ENCODE measurements at places on chromosomes 13 and 19. TPM values are rescaled to one million over a fixed set of nuclear protein-coding genes. Genes with fewer than 3 reads are reported as not detected.

GRCh38 chr13:43003010-43003409, 11.0 kb upstream of the EPSTI1 start:
- no peak overlapping the region for H3K4me3 ChIP-seq
- no peak for DNase-seq
- H3K27me3 ChIP-seq, result no peaks in the 10 kb centered on the region
- H3K4me1 ChIP-seq, result peaks cover 52% of the 10 kb centered on the region
- no peaks in the 10 kb centered on the region for H3K36me3 ChIP-seq

- peaks cover 10% of the 10 kb centered on the region for H3K36me3 ChIP-seq
- peaks cover 35% of the 10 kb centered on the region for H3K4me1 ChIP-seq
- peak within 1 kb of the TSS; percentile 93 for H3K4me3 ChIP-seq
- H3K27me3 ChIP-seq, result no peaks in the 10 kb centered on the region
- H3K27ac ChIP-seq, result peak within 1 kb of the TSS; percentile 100
Measured at GRCh38 chr19:54189145-54189734, at the start of gene MBOAT7. Gene MBOAT7, minus strand, starts transcription at chr19:54189580. Its CDS starts 1,072 bp downstream, at chr19:54188508.

DNA sequence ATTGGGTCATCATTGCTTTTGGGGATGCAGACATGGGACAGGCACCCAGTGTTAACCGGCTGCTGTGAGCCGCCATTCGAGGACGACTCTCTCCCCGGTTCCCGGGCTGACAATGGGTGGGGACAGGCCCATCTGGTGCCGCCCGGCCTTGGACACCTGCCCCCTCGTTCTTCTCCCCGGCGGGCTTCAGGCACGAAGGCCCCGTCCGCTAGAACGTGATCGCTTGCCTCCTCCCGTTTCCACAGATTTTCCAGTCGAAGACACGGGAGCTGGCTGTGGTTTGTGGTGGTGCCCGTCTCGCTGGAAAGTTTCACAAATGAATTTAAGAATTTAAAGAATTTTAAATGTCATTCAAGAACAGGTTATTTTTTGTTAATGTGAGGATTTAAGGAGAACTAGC, 2.0 kb downstream of the PALM start:
- peak overlapping the region; percentile 68 for H3K4me3 ChIP-seq
- H3K27me3 ChIP-seq, result no peaks in the 10 kb centered on the region
- DNase-seq, result no peak
- H3K4me1 ChIP-seq, result peaks cover 22% of the 10 kb centered on the region

DNA sequence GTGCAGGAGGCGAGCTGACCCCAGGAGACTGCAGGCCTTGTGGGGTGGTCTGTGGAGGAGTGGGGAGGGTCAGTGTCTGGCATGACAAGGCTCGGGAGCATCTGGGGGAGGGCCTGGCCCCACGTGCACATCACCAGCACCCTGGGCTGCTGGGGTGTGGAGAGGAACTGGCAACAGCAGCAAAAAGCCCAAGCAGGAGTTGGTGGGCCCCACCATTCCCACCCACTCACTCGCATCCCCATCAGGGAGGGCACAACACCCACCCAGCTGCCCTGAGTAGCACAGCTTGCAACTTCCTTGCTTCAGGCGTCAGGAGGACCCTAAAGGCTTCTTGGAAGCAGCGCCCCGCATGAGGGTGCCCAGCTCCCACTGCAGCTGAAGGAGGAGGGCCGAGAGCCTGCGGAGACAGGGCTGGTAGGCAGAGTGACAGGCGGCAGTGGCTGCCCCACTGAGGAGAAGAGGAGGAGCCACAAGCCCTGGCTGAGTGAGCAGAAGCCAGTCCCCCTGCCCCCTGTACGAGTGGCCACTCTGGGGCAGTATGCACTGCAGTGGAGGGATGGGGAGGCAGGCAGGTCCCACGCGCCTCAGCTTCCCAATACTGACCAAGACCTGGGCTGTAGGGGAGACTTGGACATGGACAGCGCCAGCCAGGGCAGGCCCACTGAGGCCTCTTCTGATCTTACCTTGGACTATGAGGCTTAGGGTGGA, 26.5 kb downstream of the ELL start:
- no peak for DNase-seq
- H3K4me3 ChIP-seq, result no peak overlapping the region
- no peak overlapping the region for H3K27ac ChIP-seq
- H3K4me1 ChIP-seq, result peaks cover 60% of the 10 kb centered on the region

DNA sequence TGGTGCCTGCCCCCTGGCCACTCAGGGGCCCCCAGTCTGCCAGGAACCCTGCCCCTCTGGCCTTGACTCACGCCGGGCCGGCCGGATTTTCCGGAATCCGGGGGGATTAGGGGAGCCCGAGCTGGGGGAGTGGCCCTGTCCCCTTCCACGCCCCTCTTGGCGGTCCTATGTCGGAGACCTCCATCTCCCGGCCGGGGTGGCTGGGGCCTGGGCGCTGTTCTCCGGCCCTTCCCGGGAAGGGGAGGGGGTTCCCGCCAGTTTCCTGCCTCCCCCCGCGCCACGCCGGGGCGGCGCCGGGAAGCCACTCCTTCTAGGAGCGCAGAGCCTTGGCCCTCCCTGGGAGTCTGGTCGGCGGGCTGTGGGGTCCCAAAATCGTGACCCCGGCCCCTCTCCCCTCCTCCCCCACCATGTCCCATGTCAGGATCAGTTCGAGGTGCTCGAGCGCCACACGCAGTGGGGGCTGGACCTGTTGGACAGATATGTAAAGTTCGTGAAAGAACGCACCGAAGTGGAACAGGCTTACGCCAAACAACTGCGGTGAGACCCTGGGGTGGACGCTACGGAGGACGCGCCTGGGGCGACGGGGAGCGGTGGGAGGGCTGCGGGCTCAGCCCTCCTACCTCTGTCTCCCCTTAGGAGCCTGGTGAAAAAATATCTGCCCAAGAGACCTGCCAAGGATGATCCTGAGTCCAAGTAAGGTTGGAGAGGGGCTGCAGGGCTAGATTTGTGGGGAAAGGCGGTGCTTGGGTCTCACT, 1.3 kb downstream of the TRIP10 start:
- H3K27me3 ChIP-seq, result no peaks in the 10 kb centered on the region
- peaks cover 8% of the 10 kb centered on the region for H3K36me3 ChIP-seq
- peak; percentile 85 for DNase-seq
- peaks cover 72% of the 10 kb centered on the region for H3K4me1 ChIP-seq

BRCA2 gene
- 2.8 TPM for total RNA-seq

FUT2 gene
- total RNA-seq, result not detected

AMER2 gene
- total RNA-seq, result not detected

FAM124A gene
- 1.8 TPM for total RNA-seq

TNNT1 gene
- not detected for total RNA-seq
